ENCODE measurements at places on chromosomes 5 and 9.
A peak's percentile ranks its signal among the peaks of the same experiment; 100 is the strongest.

- DNase-seq: no peak
Observed at GRCh38 chr9:20331095-20331685, 291.1 kb downstream of the MLLT3 start.

GRCh38 chr9:109781086-109781485 is 1.1 kb downstream of the PALM2AKAP2 start:
- DNase-seq: no peak

DNA sequence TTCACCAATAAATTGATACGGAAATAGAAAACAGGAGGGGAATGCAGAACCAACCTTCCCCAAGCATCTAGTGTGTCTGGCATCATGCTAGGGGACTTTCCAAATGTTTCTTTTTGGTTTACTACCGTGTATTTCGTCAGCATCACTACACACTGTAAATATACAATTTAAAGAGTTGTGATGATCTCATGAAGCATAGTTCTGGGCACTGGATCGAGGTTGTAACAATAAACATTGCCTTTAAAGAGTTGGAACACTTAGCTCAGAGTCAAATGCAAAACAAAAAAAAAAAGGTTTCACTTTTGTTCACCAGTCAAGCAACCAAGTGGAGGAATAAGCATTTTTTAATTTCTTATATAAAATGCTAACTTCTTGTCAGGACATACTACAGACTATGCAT is 2.9 kb upstream of the SCAI start:
- DNase-seq: no peak

DNA sequence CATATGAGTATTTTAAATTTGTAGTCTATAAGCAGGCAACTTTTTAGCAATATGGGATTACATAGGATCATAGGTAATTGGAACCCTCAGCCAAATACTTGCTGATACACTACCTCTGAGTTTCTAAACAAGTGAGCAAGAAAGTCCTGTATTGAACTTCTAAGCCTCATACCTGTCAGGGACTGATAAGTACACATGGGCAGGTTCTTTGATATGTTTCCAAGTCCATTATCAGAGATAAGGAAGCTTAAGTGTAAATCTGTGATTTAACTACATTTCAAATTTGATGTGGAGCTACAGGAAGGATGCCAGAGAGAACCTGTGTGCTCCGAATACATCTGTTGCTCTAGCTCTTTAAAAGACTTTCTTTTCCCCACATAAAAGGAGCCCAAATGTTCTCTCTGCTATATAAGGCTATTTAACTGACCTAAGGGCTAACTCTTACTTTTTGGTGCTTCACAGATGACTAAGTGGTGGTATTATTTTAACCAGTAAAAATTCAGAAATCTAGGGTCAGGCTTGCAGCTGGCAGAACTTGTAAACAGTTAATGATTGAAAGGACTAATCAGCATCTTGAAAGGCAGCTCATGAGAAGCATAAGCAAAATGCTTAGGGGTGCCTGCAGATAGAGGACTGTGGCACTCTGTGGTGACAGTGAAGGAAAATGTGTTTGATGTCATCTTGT is 228.6 kb downstream of the NR3C1 start:
- no peak for DNase-seq

- no peak for DNase-seq
Observed at GRCh38 chr5:155050384-155051019, 36.9 kb downstream of the KIF4B start.

- DNase-seq: no peak
Observed at GRCh38 chr9:37806271-37806670, 5.7 kb downstream of the DCAF10 start.

- no peak for DNase-seq
Observed at GRCh38 chr9:130718562-130718961, 25.0 kb downstream of the EXOSC2 start.

DNA sequence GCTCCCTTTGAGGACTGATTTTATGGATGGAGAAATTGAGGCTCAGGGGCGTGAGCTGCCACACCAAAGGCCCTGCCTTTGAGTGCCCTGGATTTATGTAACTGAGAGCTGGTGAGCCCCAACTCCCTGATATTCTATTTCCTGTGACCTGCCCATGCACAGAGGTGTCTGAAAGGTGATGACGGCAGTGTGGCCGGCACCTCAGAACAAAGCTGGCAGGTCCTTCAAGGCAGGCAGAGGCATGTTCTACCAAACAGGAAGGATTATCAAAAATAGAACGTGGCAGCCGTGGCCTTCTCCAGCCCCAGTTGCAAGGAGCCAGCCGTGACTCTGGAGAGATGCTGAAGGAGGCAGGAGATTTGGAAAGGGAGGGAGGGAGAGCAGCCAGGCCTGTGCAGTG is 36.2 kb downstream of the INSYN2B start:
- DNase-seq: no peak

GRCh38 chr5:135569755-135570452 is 8.9 kb downstream of the CXCL14 start:
- peak; percentile 11 for DNase-seq

- DNase-seq: no peak
Observed at GRCh38 chr5:107294211-107294550, 376.6 kb downstream of the EFNA5 start.

GRCh38 chr9:14561929-14562405 is 131.3 kb downstream of the ZDHHC21 start:
- DNase-seq: no peak

DNA sequence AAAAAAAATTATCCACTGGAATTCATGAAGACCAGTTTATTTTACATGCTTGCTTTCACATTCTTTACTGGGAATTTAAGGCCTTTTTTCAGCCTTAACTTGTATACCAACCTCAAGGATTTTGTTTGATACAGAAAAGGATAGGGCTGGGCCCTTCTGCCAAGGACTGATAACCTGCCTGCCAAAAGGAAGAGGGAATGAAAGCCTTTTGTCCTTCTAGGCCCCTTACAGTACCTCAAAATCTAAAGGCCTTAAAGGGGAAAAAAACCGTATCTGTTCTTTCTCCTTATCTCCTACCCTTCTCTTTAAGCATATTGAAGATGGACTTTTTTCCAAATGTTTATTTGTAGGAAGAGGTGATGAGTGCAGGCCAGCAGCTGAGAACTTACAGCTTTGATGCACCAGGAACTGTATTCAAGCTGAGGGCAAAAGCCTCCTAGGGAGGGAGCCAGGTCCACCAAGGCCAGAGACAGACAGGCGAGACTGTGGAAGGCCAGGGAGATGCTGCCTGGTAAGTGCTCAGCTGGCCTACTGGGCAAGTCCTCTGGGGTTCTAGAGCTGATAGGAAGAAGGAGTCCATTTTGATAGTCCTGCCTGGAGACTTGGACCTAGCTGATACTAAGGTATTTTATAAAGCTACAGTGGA is 31.8 kb downstream of the FAXDC2 start:
- no peak for DNase-seq

DNA sequence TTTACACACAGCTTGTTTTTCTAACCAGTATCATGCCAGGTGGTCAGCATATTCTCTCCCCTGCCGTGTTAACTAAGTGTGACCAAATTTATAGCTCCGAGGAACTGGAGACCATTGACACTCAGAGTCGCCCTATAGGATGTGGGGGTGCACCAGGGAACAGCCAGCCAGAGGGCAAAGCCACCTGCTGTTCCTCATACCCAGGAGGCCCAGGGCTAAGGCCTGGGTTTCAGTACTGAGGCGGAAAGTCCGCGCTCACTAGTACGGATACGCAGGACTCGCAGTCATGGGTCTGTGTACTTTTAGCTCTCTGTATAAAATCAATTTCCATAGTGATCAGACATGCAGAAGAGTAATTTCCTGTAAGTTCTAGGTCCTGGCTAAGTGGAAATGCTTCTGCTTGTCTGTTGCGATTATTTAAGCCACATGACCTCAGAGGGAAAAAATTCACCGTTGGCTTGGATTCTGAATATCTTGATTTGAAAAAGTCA is 247.0 kb downstream of the AOPEP start:
- DNase-seq: no peak

DNA sequence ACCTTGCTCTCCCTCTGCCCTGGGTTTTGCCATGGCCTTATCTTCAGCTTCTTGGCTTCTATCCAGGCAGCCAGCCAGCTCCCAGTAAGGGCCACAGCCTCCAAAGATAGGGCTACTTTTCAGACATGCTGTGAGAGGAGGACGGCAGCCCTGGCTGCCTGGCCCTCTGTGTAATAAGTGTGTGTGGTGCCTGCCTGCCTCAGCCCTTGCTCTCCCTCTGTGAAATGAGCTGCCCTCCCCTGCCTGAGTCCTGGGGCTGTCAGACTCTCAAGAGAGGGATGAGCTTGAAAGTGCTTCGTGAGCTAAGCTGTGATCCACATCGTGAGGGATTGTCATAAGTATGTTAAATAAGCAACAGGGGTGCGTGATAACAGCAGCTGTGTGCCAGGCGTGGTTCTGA is 8.1 kb downstream of the NDST1 start:
- no peak for DNase-seq

- no peak for DNase-seq
Observed at GRCh38 chr5:107985144-107985543, 314.4 kb upstream of the EFNA5 start.

GRCh38 chr9:82911996-82912395 is 150.9 kb downstream of the RASEF start:
- no peak for DNase-seq

DNA sequence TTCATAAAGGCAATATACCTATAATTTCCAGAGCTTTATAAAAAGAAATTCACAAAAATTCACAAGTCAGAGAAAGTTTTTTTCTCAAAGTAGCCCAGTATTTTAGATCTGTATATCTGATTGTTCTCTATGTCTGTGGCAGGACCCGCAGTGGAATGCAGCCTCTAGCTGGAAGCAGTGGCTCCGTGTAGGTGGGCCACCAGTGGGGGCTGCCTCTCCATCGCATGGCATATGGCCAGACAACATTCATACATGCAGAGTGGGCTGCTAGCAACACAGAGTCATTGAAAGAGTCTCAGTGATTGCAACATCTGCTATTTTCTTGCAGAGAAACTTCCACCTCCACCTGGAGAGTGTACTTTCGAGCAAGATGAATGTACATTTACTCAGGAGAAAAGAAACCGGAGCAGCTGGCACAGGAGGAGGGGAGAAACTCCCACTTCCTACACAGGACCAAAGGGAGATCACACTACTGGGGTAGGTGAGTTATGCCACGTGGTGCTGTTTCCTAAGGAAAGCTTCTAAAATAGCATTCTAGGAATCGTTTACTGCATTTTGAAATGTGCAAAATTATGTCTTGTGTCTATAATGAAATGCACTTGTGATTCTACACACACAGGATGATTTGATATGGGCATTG is 88.5 kb upstream of the SMC5 start:
- DNase-seq: no peak

- DNase-seq: no peak
Observed at GRCh38 chr5:59358005-59358861, 535.3 kb downstream of the PDE4D start.

GRCh38 chr5:180848878-180849277 is 12.2 kb downstream of the ZFP62 start:
- no peak for DNase-seq

- DNase-seq: no peak
Observed at GRCh38 chr9:83598487-83598886, 24.5 kb upstream of the IDNK start.

DNA sequence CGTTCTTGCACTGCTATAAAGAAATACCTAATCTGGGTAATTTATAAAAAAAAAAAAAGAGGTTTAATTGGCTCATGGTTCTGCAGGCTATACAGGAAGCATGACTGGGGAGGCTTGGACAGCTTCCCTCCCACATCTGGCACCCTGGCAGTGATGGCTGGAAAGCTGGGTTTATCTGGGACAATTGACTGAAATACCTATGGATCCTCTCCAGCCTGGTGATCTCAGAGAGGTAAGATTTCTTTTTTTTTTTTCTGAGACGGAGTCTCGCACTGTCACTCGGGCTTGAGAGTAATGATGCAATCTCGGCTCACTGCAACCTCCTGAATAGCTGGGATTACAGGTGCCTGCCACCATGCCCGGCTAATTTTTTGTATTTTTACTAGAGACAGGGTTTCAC is 22.7 kb upstream of the UGCG start:
- no peak for DNase-seq

DNA sequence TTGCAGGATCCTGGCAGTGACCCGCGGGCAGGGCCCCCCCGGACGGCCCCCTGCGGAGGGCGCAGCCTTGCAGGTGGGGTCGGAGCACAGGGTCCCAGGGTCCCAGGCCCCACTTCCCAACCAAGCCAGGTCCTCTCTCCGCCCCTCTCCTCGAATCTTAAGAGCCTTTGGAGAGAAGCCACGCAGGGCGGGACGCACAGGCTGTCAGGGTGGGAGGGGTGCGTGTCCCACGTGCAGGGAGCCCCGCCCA is 18.4 kb upstream of the EGFL7 start:
- no peak for DNase-seq

GRCh38 chr5:5605170-5605764 is 182.8 kb downstream of the ICE1 start:
- no peak for DNase-seq

DNA sequence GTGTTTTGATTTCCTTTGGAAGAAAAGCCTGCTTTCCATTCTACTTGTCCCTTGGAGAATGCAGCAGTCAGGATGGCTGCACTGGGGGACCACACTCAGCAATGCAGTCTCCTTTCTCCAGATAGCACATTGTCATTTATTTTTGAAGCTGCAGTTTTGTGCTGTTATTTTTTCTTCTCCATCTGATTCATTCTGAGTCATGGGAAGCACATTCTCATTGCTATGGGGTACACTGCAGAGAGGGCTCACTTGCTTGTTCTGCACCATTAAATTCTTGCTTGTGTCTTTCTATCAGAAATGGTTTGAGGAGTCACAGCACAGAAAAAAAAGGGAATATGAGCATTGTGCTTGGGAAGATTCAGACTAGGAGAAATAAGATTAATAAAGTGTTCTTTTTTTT is 39.7 kb upstream of the POC5 start:
- DNase-seq: no peak

DNA sequence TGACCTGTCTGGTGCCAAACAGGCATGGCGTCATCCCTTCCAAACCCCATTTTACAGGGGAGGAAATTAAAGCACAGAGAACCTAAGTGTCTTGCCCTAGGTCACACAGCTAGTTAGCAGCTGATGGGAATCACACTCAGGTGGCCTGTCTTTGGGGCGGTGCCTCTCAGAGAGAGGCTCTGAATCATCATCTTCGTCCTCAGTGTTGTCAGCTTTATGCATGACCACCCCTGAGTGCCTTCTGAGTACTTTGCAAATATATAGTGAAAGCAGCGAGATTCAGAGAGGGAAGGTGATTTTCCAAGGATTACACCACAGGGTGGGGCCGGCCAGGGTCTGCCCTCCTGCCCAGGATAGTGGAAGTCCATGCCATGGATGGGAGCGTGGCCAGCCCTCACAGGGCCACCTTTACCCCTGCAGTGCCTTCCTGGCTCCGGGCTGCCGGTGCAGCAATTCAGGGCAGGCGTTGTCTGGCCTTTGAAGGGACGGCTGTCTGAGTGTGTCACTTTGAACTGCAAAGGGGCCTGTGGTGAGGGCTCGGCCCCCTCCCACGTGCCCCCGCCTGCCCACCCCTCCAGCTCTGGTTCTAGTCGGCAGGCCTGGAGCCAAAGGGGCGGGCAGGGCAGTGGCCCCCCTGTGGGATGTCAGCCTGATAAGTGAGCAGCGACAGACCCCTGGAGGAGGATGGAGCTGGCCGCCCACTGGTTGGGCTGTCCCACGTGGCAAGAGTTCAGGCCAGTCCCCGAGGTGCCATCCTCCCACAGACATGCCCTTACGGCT is 16.9 kb downstream of the LMX1B start:
- no peak for DNase-seq
